ENCODE measurements at places on chromosomes 5 and 9. TPM values are rescaled to one million over a fixed set of nuclear protein-coding genes. Genes with fewer than 3 reads are reported as not detected.

GRCh38 chr9:2939368-2939767 is 95.5 kb upstream of the PUM3 start:
- no peak for DNase-seq

DNA sequence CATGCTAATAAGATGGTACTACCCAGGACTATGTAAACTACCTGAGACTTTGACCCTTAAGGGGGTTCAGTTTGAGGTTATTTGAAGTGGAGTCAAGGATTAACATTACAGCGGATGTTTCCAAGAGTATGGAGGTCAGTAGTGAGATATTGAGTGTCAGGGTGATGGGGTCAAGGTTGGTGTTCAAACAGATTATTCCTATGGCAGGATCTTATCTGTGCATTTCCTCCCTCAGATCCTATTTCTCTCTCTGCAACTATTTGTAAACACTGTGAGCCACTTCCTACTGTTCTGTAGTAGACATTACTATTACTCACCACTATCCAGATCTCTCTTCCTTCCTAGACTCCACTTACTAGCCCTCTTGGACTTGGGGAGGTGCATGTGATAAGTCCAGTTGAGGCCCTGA is 54.0 kb upstream of the STOM start:
- DNase-seq, result no peak

DNA sequence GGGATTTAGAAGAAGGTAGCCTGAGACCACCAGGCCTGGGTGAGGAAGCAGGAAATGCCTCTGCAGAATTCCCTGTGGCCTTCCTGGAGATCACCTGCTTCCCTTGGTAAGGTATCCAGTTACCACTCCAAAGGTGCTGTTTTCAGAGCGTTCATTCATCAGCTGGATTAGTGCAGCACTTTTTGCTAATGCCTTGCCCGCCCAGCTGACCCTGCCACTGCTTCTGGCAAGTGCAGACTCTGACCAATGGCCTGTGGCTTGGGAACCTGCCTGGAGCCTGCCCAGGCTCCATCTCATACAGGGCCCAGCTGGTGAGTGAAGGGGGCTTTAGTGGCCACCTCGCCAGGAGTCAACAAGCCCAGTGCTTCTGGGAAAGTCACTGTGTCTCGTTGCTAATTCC is 48.6 kb downstream of the FOXI1 start:
- no peak for DNase-seq

DNA sequence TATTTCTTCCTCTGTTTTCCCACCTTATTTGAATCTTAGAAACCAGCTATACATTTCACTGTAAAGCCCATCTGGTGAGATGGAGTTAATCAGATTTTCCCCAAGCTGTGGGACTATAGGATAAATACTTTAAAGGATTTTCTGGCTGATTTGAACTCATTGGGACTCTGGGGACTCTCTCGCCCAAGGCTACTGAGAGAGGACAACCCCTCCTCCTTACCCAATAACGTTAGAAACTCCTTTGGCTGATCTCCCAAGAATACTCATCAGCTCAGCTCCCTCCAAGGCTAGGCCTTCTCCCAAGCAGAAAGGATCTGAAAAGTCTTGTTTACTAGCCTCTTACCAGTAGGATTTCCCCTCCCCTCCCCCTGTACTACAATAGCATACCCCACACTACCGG is 1.5 kb upstream of the GLRA1 start:
- no peak for DNase-seq

GRCh38 chr9:38332625-38333024 is 59.9 kb upstream of the ALDH1B1 start:
- no peak for DNase-seq

- DNase-seq, result no peak
Measured at GRCh38 chr9:131733541-131734061, 6.3 kb downstream of the RAPGEF1 start.

- no peak for DNase-seq
Measured at GRCh38 chr5:148833122-148833521, 6.7 kb downstream of the ADRB2 start.

GRCh38 chr9:22919423-22919822 is 472.8 kb downstream of the DMRTA1 start:
- no peak for DNase-seq

GRCh38 chr5:60959156-60959555 is 14.2 kb downstream of the NDUFAF2 start:
- no peak for DNase-seq

GRCh38 chr5:61621202-61621650 is 289.2 kb downstream of the ZSWIM6 start:
- no peak for DNase-seq

DNA sequence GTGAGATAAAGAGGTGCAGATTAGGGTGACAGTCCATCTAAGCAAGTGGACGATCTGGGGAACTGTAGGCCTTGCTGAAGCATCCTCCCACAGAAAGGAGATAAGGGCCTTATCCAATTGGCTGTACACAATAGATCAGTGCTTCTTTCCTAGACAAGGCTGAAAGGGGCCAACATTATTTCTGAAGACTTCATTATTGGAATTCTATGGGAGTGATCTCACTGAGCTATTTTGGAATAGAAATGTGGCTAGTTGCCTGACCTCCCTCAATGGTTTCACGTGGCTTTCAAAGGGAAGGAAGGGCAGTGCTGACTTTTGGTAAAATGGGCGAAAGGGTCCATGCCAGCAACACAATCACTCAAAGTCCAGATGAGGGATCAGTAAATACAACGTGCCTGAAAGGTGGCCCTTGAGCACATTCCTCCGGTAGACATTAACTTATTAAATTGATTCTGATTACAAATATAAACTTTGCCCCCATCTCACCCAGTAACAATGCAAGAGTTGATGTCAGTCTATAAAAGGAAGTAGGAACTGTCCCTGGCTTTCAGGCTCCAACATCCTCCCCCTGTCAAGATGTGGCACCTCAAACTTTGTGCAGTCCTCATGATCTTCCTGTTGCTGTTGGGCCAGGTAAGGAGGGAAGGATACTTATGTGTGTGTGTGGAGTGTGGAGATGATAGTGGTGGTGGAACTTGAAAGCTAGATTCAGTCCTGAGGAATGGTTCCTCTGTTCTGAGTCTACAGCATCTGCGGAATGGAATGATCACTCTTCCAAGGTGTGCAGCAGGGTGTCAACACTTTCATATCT is at the start of gene LEAP2:
Gene LEAP2 (plus strand): TSS at position 550 of the 811 bp plus-strand sequence. CDS start 27 bp downstream, at position 577.
- no peak for DNase-seq

DNA sequence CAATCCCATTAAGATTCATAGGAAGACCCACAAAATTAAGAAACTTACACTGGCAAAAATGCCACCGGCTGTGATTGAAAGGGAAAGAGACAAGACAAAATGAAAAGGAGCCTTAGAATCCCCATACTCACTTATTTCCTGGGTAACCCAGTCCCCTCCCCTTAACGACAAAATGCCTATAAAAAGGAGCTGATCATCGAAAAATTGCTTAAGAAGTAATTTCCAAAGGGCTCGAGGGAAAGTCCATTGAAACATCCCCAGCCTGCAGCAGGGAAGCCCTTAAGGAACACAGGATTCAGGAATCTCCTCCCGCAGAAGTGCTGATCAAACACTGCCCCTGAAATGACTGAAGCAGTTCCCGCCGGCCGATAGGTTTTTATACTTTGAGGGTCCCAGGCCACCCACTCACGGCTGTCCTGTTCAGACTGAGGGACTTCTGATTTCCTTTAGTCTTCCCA is 677 bp upstream of the ZNF79 start:
- DNase-seq, result no peak

DNA sequence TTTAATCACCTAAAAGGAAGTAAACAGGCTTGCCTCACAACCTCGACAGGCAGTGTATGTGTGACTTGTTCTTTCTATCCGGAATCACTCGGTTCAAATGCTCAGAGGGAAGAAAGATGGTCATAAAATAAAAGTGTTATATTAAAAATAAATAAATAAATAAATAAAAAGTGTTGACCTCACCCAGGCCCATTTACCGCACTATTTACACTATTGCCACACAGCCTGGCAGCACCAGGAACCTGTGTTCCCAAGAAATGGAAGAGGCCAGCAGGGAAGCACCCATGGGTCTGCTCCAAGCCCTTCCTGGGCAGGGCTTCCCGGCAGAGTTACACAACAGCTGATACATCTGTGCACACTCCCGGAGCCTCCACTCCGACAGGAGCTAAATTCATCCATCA is 127.9 kb downstream of the EFNA5 start:
- DNase-seq, result peak; percentile 84

DNA sequence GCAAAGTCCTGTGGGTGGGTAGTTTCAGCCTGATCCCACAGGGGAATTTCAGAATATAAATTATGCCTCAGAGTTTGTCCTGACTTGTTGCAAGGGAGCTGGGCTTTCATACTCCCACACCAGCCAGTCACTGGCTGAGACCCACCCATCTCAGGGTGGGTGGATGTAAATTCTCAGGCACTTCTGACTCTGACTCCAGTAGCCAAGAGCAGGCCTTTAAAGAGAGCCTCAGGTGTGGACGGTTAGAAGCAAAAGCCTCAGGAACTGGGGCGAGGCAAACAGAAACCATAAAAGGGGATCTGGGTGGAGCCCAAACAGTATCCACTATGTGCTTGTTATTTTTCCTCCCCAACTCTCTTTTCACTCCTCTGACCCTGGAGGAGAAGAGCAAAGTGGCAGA is 28.6 kb upstream of the FBXW11 start:
- DNase-seq, result no peak

DNA sequence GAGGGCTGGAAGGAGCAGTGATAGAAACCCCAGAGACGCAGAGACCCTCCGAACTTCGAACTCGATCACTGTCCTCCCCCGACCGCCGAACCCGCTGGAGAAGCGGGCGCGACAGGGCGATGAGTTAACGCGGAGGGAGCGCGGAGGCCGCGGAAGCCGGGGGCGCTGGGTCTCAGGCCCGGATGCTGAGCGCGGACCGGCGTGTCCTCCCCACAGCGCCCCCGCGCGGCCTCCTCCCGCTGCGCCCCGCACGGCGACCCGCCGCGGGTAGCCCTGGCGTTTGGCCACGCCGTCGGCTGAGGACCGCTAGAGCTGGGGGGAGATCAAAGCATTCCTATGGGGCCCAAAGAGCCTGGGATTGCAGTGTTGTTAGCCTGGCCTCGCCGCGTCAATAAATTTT is 7.7 kb upstream of the DMRT2 start:
- no peak for DNase-seq

DNA sequence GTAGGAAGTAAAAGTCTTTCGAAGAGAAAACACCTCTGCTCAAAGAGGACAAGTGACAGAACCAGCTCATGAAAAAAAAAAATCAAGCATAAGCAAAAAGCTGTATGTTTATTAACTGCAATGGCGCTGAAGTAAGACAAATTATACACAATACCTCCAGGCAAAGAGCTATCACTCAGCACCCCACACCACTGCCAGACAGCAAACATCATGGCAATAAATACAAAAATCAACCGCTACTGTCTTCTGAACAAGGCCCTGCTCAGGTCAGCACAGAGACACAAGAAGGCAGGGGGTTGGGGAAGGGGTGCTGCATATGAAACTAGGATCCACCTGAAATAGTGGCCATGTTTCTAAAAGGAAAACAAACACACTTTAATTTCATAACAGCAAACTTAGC is 50.4 kb downstream of the MAPKAP1 start:
- DNase-seq, result no peak

DNA sequence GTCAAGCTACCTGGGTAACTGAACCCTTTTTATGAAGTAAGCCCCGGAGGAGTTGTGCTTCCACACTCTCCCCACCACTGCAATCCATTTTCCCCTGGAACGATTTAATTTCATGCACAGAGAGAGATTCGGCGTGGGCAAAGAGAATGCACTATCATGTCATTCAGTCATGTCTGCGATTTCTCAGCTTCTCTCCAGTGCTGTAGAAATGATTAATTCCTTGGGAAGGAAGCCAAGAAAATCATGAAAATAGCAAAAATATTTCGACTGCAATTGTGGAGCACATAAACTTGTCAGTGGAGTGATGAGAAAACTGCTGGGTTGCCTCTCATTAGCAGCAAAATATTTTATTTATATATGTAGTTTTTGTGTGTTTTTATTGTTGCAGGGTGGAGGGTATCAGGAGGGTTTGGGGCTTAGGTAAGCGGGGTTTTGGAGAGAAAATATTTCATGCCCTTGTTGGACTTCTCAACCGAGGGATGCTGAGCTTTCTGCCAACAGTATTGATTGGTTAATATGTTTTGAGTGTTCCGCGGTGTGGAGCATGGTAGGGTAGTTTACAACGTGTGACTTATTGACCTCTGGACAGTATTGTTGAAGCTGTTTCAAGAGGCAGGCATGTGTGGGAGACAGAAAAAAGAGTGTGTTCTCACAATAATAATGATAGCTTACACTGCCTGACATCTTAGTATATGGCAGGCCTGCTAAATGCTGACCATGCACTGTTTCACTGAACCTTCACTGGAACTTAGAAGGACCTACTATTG is 69.3 kb downstream of the SGCD start:
- no peak for DNase-seq

- no peak for DNase-seq
Measured at GRCh38 chr5:17734011-17734410, 99.8 kb downstream of the TAF11L14 start.

- DNase-seq, result no peak
Measured at GRCh38 chr9:78807286-78807685, 510.4 kb downstream of the PSAT1 start.

DNA sequence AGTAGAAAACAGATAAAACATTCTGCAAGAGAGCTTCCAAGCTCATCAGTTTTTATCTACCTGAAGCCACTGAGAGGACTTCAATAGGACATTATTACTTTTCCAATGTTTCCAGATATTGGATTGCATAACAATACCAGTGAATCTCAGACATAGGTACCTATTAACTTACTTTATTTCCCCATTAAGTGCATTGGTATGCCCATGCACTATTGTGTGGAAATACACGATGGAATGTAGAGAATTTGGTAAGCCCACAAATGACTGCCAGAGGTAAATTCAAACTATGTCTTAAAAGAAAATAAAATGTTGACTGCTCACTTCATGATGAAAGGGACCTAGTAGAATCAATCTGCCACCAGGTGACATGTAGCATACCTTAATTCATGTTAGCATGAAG is 48.1 kb upstream of the PRR16 start:
- no peak for DNase-seq

GRCh38 chr9:108443019-108443633 is 412.7 kb downstream of the ACTL7B start:
- DNase-seq, result no peak

GRCh38 chr9:8769153-8769552 is 969.6 kb upstream of the DMAC1 start:
- no peak for DNase-seq

DNA sequence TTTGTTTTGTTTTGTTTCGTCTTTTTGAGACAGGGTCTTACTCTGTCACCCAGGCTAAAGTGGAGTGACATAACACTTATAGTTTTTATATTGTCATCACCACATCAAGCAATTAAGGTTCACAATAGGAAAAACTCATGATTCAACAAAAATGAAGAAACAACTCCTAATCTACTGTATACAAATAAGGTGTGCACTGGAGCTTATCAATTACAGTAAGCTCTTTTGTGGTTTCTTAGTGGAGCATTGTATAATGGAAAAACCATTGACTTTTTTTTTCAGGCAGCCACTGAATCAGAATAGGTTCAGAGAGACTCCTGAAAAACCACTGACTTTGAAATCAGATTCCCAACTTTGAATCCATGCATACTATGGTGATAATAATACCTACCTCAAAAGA is 10.8 kb upstream of the PLIN2 start:
- DNase-seq, result no peak

The NOXA1 gene
- 4.1 TPM for total RNA-seq

The ARID3C gene
- not detected for total RNA-seq

The BAAT gene
- not detected for total RNA-seq

The SCGB3A2 gene
- total RNA-seq, result not detected

The ARHGEF39 gene
- 0.75 TPM for total RNA-seq

The SPACA9 gene
- total RNA-seq, result 2.3 TPM

The CDK9 gene
- 131 TPM for total RNA-seq

Measured in aorta (tissue), 5 donors.